H4 (cell line): ENCODE measurements at places on chromosomes 13 and 19.
A peak's percentile ranks its signal among the peaks of the same experiment; 100 is the strongest.

GRCh38 chr13:32720026-32720425 lies 133.8 kb downstream of the PDS5B start:
- no peak for DNase-seq

- no peak for DNase-seq
These were observed 366.6 kb downstream of the DNAJC15 start for GRCh38 chr13:43389983-43390382.

GRCh38 chr13:113672002-113672651 lies 5.1 kb downstream of the GRK1 start:
- no peak for DNase-seq

- peak; percentile 36 for DNase-seq
These were observed 1.1 kb upstream of the HMGB1 start for GRCh38 chr13:30466841-30467252.

- DNase-seq = no peak
These were observed 6.3 kb downstream of the ABCA7 start for GRCh38 chr19:1046117-1046626.

GRCh38 chr19:46009530-46010510 lies 13.0 kb downstream of the PGLYRP1 start:
- peak; percentile 36 for DNase-seq

- DNase-seq = no peak
These were observed 31.0 kb downstream of the PTPRS start for GRCh38 chr19:5309438-5310204.

- no peak for DNase-seq
These were observed 78.2 kb downstream of the GGACT start for GRCh38 chr13:100510208-100510957.

DNA sequence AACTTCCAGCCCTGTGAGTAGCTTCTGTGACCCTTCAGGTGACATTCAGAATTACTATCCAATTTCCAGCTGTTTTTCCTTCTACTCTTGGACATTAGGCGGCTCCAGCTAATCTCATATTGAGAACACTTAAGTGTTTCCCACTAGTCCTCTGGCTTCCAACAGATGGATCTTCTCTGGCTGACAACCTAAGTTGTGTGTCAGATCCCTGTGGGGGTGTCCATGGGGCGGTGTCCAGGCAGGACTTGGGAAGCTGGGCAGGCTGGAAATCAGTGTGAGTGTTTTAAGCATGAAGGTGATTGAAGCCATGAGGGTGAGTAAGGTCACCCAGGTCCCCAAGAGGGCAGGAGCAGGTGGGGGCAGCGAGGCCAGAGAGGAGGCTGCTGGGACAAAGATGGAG lies 10.1 kb downstream of the CNOT3 start:
- no peak for DNase-seq

GRCh38 chr13:36737524-36738083 lies 63.8 kb downstream of the SERTM1 start:
- no peak for DNase-seq

- no peak for DNase-seq
These were observed 1.3 kb downstream of the IL11 start for GRCh38 chr19:55368701-55369563.

DNA sequence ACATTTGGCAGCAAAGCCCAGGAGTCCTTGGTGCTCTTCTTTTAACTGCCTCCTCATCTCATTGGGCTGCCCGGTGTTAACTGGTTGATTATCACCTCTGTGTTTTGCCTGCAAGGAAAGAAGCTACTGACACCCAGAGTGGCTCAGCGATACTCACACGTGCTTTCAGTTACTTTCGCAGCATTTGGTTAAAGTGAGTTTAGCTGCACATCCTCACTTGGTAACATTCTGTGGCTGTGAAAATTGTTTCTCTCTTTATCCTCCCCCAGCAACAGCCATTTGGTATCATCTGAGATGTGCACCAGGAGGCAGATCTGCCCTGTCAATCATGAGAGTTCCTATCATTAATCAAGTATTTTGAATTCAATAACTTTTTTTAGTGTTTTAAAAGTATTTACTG lies 44.6 kb upstream of the GPR183 start:
- no peak for DNase-seq

DNA sequence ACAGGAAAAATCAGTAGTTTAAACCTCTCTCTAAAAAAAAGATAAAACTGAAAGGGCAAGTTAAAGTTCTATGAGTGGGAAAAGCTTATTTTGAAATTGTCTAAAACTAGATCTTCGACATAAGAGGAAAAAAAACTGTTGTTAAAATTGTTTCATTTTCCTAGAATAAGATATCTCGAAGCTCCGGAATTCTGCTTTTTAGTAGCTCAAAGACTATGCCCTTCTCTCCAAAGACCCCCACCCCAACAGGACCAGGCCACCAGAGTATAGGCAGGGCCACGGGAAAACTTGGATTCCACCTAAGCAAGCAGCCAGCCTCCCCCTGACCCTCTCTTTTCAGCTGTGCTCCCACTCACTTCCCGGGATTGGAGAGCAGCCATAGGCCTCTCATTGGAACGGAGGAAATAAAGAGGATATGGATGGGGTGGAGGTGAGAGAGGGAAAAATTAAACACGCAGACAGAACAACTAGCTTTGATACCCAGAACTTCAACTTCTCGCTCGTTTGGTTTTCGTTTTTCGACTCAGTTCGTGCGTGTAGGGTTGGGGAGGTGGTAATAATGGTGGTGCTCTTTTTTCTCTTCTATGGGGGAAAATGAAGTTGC lies 3.0 kb downstream of the POU4F1 start:
- no peak for DNase-seq

DNA sequence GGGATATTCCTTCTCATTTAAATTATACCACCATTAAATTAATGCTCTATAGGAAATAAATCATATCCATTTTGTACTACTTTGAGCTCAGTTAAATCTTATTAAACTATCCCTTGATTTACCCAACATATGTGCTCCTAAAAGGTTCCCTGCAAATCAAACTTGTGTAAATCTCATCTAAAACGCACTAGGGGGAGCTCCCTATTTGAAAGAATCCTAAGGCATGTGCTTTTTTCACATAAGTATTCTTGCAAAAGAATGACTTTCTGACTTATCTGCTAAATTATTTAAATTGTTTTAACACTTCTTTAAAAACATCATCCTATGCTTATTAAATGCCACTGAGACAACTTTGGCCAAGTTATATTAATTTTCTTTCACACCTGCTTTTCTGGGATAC lies 7.9 kb downstream of the INTS6 start:
- peak; percentile 10 for DNase-seq

DNA sequence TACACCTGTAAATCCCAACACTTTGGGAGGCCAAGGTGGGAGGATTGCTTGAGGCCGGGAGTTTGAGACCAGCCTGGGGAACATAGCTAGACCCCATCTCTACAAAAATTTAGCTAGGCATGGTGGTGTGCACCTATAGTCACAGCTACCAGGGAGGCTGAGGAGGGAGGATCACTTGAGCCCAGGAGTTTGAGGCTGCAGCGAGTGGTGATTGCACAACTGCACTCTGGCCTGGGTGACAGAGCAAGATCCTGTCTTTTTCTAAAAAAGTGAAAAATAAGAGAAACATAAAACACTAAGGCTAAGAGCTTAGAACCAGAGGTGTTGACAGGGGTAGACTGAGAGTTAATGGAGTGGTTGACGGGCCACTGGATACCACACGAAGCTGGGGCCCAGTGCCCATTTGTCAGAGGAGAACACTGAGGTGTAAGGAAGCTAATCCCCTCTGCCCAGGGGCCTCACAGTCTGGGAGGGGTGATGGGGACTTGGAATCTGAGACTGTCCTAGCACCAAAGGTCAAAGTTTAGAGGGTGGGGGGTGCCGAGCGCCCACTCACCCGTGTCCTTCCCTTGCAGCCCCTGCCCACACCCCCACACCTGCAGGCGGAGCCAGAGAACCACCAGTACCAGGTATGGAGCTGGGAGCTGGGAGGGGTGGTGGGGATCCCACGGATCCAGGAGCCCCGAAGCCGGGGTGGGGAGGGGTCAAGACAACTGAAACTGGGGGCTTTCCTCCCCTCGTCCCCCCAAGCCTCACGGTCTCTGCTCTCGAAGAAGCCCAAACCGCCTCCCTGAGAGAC lies 10.9 kb downstream of the CEACAM19 start:
- no peak for DNase-seq

DNA sequence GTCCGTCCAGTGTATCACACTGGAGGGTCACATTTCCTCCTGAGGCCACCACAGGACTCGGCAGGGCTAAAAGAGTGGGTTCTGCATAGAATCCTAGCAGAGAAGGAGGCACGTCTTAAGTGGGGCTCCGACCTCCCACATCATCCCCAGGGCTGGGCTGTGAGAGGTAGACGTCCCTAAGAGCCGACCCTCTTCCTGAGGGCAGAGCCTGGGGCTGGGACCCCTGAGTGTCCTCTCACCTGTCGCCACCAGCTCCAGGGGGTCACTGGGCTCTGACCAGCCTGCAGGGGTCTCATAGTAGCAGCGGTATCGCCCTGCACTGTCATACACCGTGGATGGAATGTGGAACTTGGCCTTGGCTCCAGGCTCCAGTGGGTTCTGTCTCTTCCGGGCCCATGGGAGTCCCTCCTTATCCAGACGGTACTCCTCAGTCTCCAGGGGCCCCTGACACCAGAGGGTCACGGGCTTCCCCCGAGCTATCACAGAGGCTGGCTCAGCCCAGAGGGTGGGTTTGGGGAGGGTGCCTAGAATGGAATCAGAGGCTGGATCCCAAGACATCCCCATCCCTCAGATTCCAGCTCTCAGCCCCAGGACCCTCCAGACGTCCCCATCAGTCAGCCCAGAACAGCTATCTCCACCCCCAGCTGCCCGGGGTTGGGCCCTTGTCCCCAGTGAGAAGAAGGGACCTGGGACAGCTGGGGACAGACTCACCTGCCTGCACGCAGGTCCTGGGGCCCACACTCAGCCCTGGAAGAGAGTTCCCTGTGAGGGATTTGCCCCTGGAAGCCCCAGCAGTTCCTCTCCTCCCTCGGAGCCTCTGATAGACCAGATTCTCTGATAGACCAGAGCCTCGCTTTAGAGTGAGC lies 590 bp downstream of the LILRB5 start:
- no peak for DNase-seq

DNA sequence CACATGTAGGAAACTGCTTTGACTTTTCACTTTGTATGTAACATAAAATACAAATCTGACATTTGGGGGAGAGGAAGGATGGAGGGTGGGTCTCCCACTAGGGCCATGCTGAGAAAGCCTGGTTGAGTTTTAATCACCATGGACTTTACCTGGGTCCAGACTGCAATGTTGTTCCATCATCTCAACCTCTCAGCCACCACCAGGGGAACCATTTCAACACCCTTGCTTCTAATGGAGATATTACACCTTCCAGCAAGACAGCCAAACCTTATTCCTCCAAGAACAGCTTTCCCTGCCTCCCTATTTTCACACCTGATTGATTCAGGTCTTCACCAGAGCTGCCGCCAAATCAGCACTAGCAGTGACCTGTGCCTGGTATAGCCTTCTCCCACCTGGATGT lies 56.0 kb downstream of the ZAR1L start:
- DNase-seq = no peak

DNA sequence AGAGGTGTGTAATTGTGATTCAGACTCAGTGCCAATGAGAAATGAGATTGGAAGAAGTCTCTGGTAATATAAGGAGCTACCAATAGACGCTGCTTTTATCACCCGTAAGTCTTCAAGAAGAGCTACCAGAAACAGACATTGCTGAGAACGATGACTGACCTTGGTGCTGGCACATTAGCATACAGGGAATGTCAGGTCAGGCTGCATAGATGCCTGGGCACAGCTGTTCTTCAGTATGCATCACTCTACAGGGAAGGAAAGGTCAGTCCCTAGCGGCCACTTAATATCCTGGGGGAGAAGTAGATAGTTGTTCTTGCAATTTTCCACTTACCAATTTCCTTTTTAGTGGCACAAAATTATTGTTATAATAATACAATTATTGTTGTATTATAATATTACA lies 380.4 kb downstream of the PCDH9 start:
- no peak for DNase-seq

DNA sequence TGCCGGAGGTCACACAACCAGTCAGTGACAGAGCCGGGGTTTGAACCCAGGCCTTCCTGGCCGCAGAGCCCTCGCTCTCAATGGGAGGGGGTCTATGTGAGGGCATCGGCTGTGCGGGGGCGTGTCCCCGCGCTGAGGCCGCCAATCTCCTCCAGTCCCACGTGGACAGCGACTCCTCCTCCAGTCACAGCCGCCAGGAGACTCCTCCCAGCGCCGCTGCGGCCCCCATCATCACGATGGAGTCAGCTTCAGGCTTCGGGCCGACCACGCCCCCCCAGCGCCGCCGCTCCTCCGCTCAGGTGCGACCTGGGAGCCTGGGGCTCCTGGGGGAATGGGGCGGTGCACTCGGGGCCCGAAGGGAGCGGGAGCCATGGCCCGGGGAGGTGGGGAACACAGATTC lies 6.0 kb downstream of the SPRED3 start:
- DNase-seq = no peak

DNA sequence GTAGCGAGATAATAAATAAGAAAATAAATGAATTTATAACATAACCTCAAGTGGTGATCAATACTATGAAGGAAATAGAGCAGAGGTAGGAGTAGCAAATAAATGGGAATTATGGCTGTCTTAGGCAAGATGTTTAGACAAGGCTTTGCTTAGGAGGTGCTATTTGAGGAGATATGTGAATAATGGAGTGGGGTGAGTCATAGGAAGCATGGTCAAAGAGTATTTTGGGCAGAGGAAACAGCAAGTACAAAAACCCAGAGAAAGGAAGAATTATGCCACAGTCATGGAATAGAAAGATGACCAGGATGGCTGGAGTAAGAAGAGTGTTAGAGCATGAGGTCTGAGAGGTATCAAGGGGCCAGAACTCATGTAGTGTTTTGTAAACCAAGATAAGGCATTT lies 33.6 kb upstream of the LPAR6 start:
- DNase-seq = peak; percentile 6

DNA sequence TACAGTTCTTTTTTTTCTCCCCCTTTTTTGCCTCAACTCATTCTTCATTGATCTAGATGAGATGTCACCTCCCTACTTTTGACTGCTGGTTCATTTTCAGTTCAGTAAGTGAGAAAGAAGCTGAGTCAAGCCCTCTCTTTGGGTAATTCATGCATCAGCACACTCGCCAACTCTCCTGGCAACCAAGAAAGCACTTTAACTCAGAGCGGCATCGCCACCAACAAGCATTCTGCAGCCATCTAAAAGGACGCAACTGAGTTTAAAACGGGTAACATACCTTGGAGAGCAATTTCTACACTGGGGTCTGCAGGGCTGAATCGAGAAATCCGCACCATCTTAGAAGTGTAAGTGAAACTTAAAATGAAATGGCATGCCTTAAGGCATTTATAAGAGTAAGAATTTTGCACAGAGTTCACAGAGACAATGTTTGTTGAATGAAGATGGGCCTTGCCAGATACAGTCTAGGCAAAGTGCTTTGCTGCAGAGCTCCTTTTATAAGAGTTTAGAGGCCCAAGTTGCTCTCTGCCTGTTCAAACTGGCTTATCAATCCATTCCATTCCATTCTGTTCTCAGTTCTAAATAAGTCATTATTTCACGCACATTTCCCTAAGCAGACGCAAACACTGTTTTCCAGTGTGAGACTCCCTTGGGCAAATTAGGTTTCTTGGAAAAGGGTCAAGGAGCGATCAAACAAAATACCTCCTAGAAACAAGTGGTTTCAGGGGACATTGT lies 338.0 kb downstream of the ENOX1 start:
- no peak for DNase-seq

GRCh38 chr19:54670576-54671357 lies 8.0 kb downstream of the LILRB4 start:
- DNase-seq = no peak

- DNase-seq = no peak
These were observed 19.2 kb downstream of the RYR1 start for GRCh38 chr19:38452430-38453366.
